T-helper 17 cell (primary cell): ENCODE measurements at places on chromosomes 7 and 10. TPM values are rescaled to one million over a fixed set of nuclear protein-coding genes. Genes with fewer than 3 reads are reported as not detected.

DNA sequence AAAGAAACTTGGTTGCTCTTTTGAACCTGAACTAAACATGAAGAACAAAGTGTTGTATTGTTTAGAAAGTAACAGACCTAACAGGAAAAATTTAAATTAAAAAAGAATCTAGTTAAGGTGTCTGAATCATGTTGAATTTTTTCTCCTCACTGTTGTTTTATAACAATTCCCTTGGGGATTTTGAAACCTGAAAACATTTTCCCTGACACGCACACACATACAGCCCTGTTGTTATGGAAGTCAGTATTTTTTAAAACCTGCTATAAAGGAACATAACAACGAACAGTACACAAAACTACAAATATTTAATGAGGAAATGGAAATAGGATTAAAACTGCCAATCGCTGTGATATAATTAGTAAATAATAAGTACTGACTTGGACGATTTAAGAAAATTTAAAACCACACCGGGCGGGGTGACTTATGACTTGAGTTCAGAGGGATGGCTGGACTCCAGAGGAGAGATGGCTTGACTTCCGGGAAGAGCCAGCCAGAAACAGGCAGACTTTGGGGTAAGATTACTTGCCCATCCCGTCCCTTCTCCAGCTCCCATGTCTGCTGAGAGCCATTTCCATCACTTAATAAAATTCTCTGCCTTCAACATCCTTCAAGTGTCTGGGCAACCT, 16.2 kb upstream of the SPOCK2 start:
- no peak overlapping the region for H3K4me3 ChIP-seq
- H3K27ac ChIP-seq: peak overlapping the region; percentile 91
- H3K27me3 ChIP-seq: no peaks in the 10 kb centered on the region
- peaks cover 8% of the 10 kb centered on the region for H3K36me3 ChIP-seq
- H3K4me1 ChIP-seq: peaks cover 59% of the 10 kb centered on the region

DNA sequence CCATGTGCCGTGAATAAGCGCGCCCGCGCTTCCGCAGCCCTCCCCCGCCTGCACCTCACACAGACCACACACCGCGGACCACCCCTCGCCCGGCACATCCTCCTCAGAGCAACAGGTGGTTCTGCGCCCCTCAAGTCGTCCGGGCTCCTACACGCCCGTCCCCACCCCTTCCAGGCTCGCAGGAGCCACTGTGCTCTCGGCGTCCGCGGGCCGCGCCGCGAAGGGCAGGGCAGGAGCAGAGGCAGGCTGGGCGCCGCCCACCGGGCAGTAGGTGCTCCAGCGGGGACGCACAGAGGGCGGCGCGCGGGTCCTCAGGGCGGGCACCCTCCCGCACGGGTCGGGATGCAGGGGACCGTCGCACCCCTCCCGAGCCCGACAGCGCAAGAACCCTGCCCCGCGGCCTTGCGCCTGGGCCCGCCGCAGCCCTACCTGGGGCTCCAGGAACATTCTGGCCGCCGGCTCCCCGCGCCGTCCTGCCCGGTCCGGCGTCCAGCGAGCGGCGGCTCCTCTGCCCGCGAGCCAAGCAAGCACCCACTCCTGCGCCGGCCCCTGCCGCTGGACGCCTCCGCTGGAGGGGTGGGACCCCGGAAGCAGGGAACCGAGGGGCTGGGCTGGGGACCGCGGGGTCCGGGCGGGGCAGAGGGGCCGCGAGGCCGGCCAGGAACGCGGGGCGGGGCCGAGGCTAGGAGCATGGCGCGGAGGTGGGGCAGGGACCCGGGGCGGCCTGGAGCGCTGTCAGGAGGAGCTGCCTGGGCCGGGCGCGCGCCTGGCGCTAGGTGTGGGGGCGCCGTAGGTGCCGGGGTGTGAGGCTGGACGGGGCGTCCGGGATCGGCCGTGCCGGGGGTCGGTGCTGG, 37.4 kb downstream of the RASGEF1A start:
- H3K27me3 ChIP-seq: peaks cover 6% of the 10 kb centered on the region
- DNase-seq: peak; percentile 37
- H3K4me3 ChIP-seq: peak overlapping the region; percentile 93
- H3K4me1 ChIP-seq: peaks cover 40% of the 10 kb centered on the region
- no peaks in the 10 kb centered on the region for H3K36me3 ChIP-seq
- H3K27ac ChIP-seq: peak overlapping the region; percentile 87

- H3K4me3 ChIP-seq: no peak overlapping the region
- H3K27ac ChIP-seq: no peak overlapping the region
- no peaks in the 10 kb centered on the region for H3K27me3 ChIP-seq
- no peaks in the 10 kb centered on the region for H3K4me1 ChIP-seq
- H3K36me3 ChIP-seq: peaks cover 4% of the 10 kb centered on the region
- no peak for DNase-seq
These were observed 38.5 kb upstream of the EXOC6 start for GRCh38 chr10:92809840-92810239.

DNA sequence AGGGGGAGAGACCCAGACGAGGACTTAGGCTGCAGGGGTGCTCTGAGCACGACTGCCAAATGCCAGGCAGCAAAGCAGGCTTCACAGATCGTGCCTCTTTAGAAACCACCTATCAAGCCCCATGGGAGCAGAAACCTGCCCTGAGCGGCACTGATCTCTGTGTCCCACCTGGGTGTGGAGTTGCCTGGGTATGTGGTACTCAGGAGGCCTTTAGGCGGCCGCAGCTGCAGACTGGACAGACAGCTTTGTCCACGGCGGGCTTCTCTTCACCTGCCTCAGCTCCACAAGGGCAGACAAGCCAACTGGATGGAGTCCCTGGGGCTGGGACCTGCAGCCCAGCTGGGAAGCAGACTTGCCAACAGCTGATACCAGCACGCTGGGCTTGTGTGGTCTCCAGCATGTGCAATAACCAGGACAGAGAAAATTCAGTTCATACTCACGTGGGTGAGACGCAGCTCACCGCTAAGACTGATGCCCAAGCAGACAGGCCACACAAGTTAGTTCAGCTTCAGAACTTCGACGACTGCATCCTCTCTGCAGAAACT, 163.2 kb downstream of the EBF3 start:
- no peak for DNase-seq
- H3K4me1 ChIP-seq: no peaks in the 10 kb centered on the region
- H3K36me3 ChIP-seq: no peaks in the 10 kb centered on the region
- no peak overlapping the region for H3K27ac ChIP-seq

DNA sequence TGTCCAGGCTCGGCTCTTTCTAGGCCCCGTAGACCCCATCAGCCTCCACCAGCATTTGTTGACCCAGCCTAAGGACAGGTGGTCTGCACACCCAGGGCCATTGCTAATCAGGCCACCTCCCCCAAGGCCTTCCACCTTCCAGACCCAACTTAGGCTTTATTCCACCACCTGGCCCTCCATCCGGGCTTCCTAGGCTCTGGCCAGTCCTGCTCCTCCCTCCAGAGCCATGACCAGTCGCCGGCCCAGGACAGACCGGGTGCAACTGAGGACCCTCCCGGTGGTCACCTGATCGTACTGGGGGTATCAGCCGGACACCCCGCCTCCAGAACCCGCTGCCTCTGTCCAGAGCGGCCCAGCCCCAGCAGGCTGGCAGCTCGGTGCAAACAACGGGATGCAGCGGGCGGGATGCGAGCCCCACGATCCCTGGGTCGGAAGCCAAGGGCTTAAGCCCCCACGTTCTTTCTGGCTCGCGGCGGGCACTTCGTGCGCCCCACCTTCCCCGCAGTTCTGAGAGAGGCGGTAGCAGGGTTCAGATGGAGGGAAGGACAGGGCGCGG, 545 bp downstream of the NACAD start:
- H3K36me3 ChIP-seq: no peaks in the 10 kb centered on the region
- H3K4me1 ChIP-seq: peaks cover 5% of the 10 kb centered on the region
- H3K4me3 ChIP-seq: peak overlapping the region; percentile 41
- H3K27me3 ChIP-seq: peaks cover 9% of the 10 kb centered on the region

DNA sequence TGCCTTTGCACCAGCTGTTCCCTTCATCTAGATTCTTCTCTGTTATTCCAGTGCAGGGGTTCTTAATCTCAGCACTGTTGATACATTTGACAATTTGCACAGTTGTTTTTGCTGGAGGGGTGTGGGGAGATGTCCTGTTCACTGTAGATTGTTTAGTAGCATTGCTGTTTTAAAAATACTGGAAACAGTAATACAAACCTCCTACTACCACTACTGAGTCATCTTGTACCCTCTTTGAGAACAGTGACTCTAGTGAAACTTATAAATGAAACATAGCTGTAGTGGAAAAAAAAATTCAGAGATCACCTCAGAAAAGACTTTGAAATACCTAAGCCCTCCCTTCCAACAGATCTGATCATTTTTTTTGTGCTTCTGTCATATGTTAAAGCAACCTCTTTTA, 154.8 kb upstream of the TMEM196 start:
- H3K36me3 ChIP-seq: no peaks in the 10 kb centered on the region
- H3K4me3 ChIP-seq: no peak overlapping the region
- no peaks in the 10 kb centered on the region for H3K27me3 ChIP-seq
- no peak overlapping the region for H3K27ac ChIP-seq

- H3K27me3 ChIP-seq: no peaks in the 10 kb centered on the region
- DNase-seq: no peak
- H3K27ac ChIP-seq: no peak overlapping the region
- H3K4me3 ChIP-seq: no peak overlapping the region
- peaks cover 18% of the 10 kb centered on the region for H3K4me1 ChIP-seq
These were observed 167.0 kb upstream of the CDK1 start for GRCh38 chr10:60611291-60611747.

DNA sequence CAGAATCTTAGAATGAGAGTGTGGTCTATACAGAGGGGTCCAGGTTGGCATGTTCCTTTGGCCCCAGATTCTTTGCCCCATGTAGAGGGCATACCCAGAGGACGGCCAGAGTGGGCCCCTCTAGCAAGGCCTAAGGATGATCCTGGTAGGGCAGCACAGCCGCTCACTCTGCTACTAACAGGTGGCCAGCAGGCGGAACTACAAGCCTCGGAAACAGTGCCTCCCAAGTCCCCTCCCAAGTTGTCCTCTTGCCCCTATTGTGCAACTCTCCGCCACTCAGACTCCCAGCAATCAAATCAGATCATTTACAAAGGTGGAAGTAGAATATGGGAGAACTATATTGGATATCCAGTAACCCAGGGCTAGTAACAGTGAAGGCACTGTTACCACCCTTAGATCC, 107.4 kb downstream of the STRA8 start:
- H3K4me1 ChIP-seq: no peaks in the 10 kb centered on the region
- peaks cover 5% of the 10 kb centered on the region for H3K36me3 ChIP-seq
- peaks cover 5% of the 10 kb centered on the region for H3K27me3 ChIP-seq
- H3K27ac ChIP-seq: no peak overlapping the region
- DNase-seq: no peak

DNA sequence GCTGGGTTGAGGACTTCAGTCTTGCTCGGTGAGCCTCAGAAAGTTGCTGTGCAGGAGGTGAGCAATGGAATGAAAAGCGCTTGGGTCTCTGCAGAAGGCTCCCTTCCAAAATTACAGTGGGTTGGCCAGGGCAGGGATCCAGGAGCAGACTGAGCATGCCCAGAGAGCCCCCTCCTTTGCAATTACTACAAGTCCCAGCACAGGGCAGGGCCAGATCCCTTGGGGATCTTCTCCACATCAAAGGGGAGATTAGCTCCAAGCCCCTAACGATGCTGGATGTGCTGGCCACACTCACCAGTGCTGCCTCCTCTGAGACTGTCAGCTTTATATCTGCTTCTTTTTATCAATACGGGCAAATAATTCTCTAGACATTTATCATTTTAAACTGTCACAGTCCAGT, 337.5 kb downstream of the RPS24 start:
- H3K36me3 ChIP-seq: no peaks in the 10 kb centered on the region
- H3K27ac ChIP-seq: no peak overlapping the region
- no peak overlapping the region for H3K4me3 ChIP-seq
- DNase-seq: no peak
- H3K27me3 ChIP-seq: peaks cover 20% of the 10 kb centered on the region
- peaks cover 2% of the 10 kb centered on the region for H3K4me1 ChIP-seq

DNA sequence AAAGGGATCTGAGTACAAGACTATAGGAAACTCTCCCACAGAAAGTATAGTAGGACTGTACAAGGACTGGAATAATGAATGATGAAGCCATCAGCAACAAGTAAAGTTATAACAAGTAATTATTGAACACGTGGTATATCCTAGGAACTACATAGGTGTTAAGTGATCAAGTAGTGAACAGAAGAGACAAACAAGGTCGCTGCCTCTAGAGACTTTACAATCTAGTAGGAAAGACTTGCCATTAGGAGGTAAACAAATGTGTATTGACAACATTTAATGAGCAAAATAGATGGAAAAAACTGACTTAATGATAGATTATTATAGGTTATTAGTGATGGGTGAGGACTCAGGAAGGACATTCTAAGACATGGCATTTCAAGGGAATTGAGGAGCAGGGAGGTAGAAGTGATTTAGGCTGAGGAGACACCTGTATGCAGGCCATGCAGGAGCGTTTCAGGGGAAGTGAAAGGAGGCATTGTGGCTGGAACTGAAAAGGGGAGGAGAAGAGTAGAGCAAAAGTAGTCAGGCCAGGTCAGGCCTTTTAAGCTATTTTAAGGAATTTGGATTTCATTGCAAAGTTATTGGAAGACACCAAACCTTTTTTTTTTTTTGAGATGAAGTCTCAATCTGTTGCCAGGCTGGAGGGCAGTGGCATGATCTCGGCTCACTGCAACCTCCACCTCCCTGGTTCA, 8.5 kb upstream of the GLCCI1 start:
- H3K4me1 ChIP-seq: no peaks in the 10 kb centered on the region
- no peak for DNase-seq
- no peak overlapping the region for H3K4me3 ChIP-seq
- H3K27me3 ChIP-seq: no peaks in the 10 kb centered on the region
- no peak overlapping the region for H3K27ac ChIP-seq

- peaks cover 4% of the 10 kb centered on the region for H3K4me1 ChIP-seq
- H3K27me3 ChIP-seq: peaks cover 37% of the 10 kb centered on the region
- peak overlapping the region; percentile 49 for H3K27ac ChIP-seq
- H3K4me3 ChIP-seq: peak overlapping the region; percentile 77
- peaks cover 2% of the 10 kb centered on the region for H3K36me3 ChIP-seq
These were observed 11.8 kb downstream of the ZAN start for GRCh38 chr7:100745184-100745583.

DNA sequence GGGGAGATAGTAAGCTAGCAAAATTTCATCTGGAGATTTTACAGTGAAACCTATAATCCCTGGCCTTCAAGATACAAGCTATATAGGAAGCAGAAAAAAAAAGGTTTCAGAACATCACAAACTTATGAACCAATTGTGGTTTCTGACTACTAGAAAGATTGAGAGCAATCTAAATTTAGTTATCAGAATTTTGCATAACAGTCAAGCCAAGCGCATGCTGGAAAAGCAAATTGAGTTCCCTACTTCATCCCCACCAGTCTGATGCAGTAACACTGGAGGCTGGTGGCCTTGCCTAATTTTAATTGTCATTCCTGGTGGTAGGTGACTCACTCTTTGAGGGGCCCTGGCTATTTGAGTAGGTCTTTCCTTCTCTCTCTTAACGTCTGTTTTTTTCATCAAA, 46.3 kb upstream of the ELMO1 start:
- H3K36me3 ChIP-seq: no peaks in the 10 kb centered on the region
- DNase-seq: no peak
- H3K27me3 ChIP-seq: no peaks in the 10 kb centered on the region
- H3K4me1 ChIP-seq: no peaks in the 10 kb centered on the region

Gene NAT16
- total RNA-seq: not detected

Gene CD36
- 6.8 TPM for total RNA-seq

Gene THSD7A
- not detected for total RNA-seq

Gene AQP1
- 0.35 TPM for total RNA-seq

Gene ADCY1
- not detected for total RNA-seq

Gene BET1
- 12.3 TPM for total RNA-seq
